Hematopoietic multipotent progenitor cell (in vitro differentiated cells): ENCODE measurements at places on chromosomes 3 and 15. TPM values are rescaled to one million over a fixed set of nuclear protein-coding genes. Genes with fewer than 3 reads are reported as not detected.

- DNase-seq: no peak
These were observed 72.5 kb downstream of the MRPL46 start for GRCh38 chr15:88394553-88395145.

- no peak for DNase-seq
These were observed 16.8 kb downstream of the PLA2G4B start for GRCh38 chr15:41855261-41855961.

GRCh38 chr15:62452667-62453066, 287.6 kb upstream of the C2CD4B start:
- DNase-seq: no peak

DNA sequence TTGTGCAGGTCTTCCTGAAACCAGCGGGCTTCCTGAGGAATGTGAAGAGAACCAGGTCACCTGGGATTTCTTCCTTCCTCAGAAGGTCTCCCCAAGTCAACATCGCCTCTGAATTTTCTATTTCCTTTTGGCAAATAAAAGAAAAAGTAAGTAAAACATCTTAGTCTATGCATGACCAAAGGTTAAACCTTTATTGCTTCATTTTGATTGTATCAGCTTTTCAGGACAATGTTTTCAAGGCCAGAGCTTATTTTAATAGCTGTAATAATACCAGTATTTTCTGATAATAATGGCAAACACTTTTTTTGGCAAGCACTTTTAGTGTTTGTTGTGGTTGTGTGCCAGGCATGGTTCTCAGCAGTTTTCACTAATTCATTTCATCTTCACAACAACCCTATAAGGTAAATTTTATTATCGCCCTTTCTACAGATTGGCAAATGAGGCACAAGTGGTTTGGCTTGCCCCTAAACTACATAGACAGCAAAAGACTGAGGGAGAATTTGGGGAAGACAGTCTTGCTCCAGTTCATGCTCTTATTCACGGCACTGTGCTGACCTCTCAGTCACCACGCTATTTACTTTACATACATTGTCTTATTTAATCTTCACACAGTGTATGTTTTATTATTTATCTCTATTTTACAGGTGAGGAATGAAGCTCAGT, 110.4 kb downstream of the RPL22L1 start:
- no peak for DNase-seq

DNA sequence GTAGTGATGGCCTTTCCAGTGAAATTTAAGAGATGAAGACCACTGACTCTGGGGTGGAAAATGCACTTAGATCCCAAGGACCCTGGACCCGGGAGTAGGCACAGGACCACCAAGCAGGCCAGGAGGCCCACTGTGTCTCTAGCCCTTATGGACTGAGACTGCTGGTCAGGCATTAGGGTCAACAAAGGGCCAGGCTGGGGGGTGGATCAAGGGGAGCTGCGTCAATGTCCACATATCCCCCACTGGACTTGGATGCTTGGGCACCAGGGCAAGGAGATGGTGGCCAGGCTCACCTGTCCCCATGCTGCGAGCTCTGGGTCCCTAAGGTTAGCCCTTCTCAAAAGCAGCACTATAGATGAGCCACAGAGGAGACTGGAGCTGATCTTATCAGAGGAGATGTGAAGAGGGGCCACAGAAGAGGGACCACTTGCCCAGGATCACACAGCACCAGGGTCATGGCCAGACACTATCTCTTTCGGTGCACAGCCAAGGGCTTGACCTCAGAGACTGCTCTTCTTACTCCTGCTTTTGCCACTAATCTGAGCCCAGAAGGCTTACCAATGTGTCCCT, 14.7 kb downstream of the RAB6B start:
- no peak for DNase-seq

GRCh38 chr15:42032376-42033213, 11.8 kb upstream of the PLA2G4E start:
- no peak for DNase-seq

GRCh38 chr15:60729850-60730458, 251.0 kb upstream of the ICE2 start:
- DNase-seq: no peak

- DNase-seq: no peak
These were observed 753 bp upstream of the MYO5A start for GRCh38 chr15:52529341-52529924.

DNA sequence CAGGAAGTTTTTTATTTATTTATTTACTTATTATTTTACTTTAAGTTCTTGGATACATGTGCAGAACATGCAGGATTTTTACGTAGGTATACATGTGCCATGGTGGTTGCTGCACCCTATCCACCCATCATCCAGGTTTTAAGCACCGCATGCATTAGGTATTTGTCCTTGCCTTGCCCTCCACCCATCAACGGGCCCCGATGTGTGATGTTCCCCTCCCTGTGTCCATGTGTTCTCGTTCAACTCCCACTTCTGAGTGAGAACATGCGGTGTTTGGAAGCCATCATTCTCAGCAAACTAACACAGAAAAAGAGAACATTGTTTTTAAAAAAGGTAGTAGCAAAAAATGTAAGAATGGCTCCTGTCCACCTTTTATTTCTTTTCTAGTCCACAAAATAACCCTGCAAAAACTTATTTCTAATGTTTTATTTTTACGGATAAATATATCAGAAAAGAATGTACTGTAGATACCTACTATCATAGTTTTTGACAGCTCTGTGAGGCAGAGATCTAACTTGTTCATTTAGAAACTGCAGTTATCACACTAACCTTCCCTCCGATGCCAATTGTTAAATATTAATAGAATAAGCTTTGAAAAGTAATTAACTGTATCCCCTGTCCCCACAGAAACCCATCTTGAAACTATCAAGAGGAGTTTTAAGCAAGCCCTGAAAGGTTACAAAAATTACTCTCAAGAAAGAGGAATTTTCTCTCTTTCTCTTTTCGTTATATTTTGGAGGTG, 189.2 kb downstream of the LPP start:
- DNase-seq: no peak

DNA sequence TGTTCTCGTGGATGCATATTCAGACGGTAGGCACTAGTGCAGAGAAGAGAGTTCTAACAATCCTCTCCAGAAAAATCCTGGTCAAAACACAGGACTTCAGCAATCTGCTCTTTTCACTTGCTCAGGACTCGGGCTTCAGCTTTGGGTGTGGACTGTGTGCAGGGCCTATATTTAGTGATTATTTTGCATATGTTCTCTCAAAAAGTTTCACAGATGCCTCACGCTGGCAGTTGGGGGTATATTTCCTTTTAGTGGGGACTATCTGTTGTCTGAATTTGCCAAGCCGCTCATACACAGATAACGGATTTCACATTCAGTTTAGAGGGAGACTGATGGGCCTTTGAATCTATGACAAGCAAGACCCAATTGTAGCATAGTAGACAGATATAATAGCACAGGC, 54.4 kb upstream of the LRRN1 start:
- DNase-seq: no peak

GRCh38 chr3:71498543-71498942, 85.0 kb downstream of the FOXP1 start:
- DNase-seq: no peak

- no peak for DNase-seq
These were observed 32.8 kb upstream of the MFSD1 start for GRCh38 chr3:158768881-158769543.

- no peak for DNase-seq
These were observed 397.6 kb downstream of the FOXP1 start for GRCh38 chr3:71185733-71186455.

GRCh38 chr3:107992976-107993684, 97.7 kb downstream of the CD47 start:
- DNase-seq: no peak

Gene HTR3E
- total RNA-seq: not detected

Gene TRPM1
- total RNA-seq: under 0.01 TPM

Gene GOLGA8T
- total RNA-seq: not detected
